ENCODE measurements at places on chromosomes 4 and X. TPM values are rescaled to one million over a fixed set of nuclear protein-coding genes. Genes with fewer than 3 reads are reported as not detected.

ERCC6L gene
- total RNA-seq = 0.16 TPM

SLBP gene
- 30.7 TPM for total RNA-seq

ADH6 gene
- 10.2 TPM for total RNA-seq

DNA sequence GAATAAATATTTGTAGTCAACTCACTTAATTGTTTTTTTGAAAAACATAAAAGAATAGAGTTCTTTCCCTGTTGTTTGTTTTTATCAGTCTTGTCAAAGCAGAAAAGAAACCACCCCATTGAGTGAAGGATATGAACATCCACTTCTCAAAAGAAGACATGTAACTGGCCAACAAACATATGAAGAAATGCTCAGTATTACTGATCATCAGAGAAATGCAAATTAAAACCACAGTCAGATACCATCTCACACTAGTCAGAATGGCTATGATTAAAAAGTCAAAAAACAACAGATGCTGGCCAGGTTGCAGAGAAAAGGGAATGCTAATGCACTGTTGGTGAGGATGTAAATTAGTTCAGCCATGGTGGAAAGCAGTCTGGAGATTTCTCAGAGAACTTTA lies 326.1 kb upstream of the EMCN start:
- H3K27ac ChIP-seq = no peak overlapping the region
- H3K4me1 ChIP-seq = no peaks in the 10 kb centered on the region
- no peak for DNase-seq
- H3K4me3 ChIP-seq = no peak overlapping the region
- no peaks in the 10 kb centered on the region for H3K36me3 ChIP-seq

GRCh38 chr4:84231539-84232055 lies 267.5 kb downstream of the NKX6-1 start:
- H3K4me1 ChIP-seq = no peaks in the 10 kb centered on the region
- H3K27ac ChIP-seq = no peak overlapping the region
- H3K4me3 ChIP-seq = no peak overlapping the region
- DNase-seq = no peak
- no peaks in the 10 kb centered on the region for H3K36me3 ChIP-seq

DNA sequence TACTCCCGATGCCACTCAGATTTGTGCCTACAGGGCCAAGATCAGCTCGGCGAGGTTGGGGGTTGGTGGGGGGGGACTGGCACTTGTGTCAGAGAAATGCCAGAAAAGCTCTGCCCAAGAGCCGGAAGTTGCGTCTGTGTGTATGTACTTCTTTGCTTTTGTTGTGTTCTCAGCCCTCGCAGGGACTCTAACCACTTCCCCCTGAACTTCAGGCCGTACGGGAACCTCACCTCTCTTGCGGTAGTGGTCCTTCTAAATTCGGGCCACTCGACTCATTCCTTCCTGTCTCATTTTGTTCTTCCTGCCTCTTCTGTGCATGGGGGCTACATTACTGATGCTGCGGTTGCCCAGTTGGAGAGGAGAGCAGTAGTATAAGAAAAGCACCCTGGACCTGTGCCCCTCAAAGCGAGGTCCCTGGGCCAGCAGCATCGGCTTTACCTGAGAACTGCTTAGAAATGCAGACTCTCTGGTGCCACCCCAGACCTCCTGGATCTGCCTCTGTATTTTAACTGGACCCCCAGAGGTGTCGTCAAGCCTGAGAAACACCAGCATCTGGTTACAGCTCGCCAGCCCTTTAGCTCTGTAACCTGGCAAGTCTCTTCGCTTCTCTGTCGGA lies 146.3 kb upstream of the RPS6KA3 start:
- H3K4me3 ChIP-seq = no peak overlapping the region
- H3K27ac ChIP-seq = no peak overlapping the region
- no peaks in the 10 kb centered on the region for H3K4me1 ChIP-seq
- H3K27me3 ChIP-seq = no peaks in the 10 kb centered on the region
- no peak for DNase-seq

DNA sequence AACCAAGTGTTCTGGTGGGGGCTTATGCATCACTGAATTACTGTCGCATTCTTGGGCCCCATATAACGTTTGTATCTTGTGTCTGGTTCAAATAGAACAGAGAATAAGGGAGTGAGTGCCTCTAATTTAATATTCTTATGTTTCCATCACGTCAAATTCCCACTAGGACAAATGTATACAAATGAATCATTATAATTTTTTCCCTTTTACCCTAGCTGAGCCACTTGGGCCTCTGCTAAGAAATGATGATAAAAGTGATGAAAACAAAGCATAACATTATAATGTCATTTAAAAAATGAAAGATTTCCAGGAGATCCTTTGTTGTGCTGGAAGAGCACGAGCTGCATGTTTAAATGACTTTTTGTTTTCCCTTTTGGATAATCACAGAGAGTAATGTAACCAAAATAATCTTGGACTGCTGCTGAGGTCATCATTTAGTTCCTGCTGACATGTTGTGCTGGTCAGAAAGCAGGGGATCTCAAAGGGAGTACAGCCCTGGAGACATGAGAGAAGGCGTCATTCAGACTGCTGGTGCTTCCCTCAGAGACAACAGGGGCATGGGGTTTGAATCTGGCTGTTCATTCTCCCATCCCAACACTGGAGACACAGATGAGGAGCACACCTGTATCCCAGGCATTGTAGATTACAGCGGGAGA lies 105.1 kb upstream of the SCOC start:
- no peaks in the 10 kb centered on the region for H3K4me1 ChIP-seq
- DNase-seq = no peak

GRCh38 chr4:69896530-69897116 lies 34.2 kb upstream of the CSN1S1 start:
- H3K27ac ChIP-seq = no peak overlapping the region
- no peaks in the 10 kb centered on the region for H3K36me3 ChIP-seq
- no peaks in the 10 kb centered on the region for H3K27me3 ChIP-seq

- no peak overlapping the region for H3K27ac ChIP-seq
- peak overlapping the region; percentile 14 for H3K4me3 ChIP-seq
- no peaks in the 10 kb centered on the region for H3K27me3 ChIP-seq
- no peaks in the 10 kb centered on the region for H3K36me3 ChIP-seq
- DNase-seq = no peak
- H3K4me1 ChIP-seq = peaks cover 4% of the 10 kb centered on the region
Measured at GRCh38 chr4:155675709-155676429, 9.2 kb downstream of the GUCY1A1 start.

DNA sequence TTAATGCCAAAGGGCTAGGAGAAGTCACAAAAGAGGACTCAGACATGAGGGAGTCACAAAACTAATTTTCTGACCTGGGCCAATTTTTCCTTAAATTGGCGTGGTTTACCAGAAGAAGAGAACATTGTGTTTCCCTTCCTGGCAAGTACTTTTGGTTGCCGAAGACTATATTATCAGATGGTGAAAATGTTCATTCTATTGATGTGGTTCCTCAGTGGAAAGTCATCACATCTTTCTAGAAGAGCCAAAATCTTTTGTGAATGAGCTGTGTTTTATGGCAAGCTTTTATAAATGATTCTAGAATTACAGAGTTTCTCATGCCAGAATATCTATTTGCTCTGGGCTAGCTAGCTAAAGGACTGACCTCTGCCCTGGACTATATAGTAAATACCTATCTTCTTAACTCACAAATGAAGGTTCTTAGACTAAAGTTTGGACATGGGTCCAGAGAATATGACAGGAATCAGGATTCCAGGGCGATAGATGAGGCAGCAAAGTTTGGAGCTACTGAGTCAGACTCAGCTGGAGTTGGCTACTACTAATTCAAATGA lies 288.9 kb downstream of the IL1RAPL2 start:
- no peak overlapping the region for H3K4me3 ChIP-seq
- no peaks in the 10 kb centered on the region for H3K4me1 ChIP-seq
- no peak for DNase-seq
- H3K27ac ChIP-seq = no peak overlapping the region

- peaks cover 5% of the 10 kb centered on the region for H3K4me1 ChIP-seq
- H3K27ac ChIP-seq = no peak overlapping the region
- peak; percentile 83 for DNase-seq
- H3K4me3 ChIP-seq = no peak overlapping the region
- H3K36me3 ChIP-seq = no peaks in the 10 kb centered on the region
Measured at GRCh38 chr4:25535278-25535677, 120.4 kb upstream of the SLC34A2 start.

All from kidney (tissue), 22 donors.